ELR (cell line): ENCODE measurements at places on chromosomes 5 and 9.

- peak; percentile 15 for DNase-seq
Measured at GRCh38 chr5:13115476-13115875, 829.0 kb downstream of the DNAH5 start.

GRCh38 chr9:71490810-71491209 lies 277.5 kb downstream of the CEMIP2 start:
- peak; percentile 11 for DNase-seq

DNA sequence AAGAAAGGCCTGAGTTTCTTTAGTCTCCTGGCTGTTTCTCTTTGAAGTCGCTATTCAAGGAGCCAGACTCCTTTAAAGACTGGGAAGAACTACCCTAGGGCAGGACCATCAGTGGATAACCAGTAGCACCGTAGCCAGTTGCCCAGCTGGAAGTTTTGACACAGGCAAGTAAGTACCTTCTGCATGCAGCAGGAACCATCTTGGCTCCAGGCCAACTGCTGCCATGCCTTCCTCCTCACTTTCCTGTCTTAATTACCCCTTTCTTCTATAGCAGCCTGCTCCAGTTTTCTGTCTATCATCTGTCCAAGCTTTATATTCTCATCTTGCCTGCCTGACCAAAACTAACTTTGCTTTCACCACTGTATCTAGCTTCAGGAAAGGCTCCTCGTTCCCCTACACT lies 149.7 kb upstream of the SV2C start:
- DNase-seq: no peak

DNA sequence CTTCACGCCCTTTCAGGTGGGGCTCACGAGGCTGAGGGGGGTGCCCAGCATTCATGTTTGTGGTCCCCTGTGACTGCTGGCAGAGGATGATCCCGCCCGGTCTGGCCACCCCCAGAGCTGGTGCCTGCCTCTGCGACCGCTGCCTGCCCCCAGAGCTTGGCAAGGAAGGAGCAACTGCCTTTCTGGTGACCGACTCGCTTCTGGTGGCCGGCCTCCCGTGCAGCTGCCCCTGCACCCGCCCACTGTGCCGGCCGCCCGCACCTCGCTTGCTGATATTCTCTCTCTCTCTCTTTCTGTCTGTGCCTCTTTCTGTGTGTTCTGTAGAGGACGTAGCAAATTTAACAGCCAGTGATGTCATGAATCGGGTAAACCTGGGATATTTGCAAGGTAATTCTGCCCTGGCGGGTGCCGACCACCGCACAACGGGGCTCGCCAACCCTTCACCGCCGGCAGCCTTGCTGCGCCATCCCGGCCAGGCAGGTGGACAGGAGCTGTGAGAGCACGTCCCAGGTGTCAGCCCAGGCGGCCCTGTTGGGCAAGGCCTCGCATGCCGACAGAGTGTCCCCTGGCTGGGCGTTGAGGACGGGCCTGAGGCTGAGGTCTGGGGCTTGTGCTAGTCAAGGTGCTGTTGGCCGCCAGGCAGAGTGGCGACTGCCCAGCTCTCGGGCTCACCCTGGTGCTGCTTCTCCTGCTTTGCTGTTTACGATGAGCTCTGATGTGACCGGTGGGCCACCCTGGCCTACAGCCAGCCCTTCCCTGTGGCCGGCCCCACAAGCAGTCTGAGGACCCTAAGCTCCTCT lies 86.0 kb downstream of the KCNT1 start:
- no peak for DNase-seq

DNA sequence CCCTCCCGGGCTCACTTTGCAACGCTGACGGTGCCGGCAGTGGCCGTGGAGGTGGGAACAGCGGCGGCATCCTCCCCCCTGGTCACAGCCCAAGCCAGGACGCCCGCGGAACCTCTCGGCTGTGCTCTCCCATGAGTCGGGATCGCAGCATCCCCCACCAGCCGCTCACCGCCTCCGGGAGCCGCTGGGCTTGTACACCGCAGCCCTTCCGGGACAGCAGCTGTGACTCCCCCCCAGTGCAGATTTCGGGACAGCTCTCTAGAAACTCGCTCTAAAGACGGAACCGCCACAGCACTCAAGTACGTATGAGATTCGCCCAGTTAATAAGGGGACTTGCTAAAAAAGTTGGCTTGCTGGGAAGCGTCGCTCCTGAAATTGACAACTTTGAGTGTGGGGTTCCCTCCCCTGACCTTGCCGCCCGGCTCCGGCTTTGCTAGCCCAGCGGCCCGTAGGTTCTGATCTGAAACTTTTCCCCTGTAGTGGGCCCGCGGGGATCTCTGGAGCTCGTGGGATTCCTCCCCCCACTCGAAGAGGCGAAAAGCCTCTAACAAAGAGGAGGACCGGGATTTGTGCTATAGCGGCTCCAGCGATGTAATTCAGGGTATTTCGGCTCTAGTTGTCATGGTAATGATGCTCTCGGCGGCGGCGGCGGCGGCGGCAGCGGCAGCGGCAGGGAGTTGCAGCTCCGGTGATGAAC lies 572 bp downstream of the NR4A3 start:
- peak; percentile 64 for DNase-seq

GRCh38 chr5:2140501-2141175 lies 257.9 kb upstream of the IRX4 start:
- DNase-seq: no peak

DNA sequence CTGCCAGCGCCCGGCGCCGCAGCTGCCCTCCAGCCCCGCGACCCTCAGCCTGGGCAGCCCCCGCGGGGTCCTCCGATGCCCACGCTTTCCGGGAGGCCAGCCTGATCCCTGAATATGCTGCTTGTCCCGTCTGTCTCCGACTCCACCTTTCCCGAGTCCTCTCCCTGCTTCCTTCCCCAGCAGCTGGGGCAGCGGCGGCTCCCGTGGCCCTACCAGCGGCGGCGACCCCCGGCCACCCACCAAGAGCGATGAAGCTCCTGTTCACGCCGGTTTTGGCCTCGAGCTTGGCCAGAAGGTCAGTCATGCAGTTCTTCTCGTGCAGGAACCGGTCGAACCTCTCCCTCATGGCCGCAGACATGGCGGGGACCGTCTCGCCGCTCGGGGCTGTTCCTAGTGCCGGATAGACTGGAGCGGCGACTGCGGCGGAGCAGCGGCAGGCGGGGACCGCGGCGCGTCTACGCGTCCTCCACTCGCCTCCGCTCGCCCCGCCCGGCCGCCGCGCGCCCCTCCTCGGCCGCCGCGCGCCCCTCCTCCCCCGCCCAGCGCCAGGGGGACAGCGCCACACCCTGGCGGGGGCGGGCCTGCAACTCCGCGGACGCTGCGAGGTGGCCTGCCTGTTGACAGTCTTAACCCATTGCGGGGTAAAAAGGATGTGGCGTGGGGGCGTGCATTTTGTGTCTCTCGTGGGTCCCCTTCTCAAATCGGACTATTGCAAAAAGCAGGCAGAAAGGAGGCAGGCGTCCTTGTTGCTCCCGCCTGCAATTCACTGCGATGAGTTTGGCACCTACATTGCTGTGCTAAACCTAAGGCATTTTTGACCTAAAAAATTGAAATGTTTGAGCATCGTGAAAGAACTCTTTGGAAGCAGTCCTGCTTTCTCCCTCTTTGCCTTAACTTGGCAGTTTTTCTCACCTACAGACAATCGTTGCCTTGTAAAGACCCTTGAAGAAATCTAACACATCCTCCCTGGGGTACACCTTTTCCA lies at the start of gene REEP5:
Gene REEP5 (minus strand): TSS at position 395 of the 985 bp plus-strand sequence. CDS start 37 bp downstream, at position 358.
- DNase-seq: peak; percentile 87

DNA sequence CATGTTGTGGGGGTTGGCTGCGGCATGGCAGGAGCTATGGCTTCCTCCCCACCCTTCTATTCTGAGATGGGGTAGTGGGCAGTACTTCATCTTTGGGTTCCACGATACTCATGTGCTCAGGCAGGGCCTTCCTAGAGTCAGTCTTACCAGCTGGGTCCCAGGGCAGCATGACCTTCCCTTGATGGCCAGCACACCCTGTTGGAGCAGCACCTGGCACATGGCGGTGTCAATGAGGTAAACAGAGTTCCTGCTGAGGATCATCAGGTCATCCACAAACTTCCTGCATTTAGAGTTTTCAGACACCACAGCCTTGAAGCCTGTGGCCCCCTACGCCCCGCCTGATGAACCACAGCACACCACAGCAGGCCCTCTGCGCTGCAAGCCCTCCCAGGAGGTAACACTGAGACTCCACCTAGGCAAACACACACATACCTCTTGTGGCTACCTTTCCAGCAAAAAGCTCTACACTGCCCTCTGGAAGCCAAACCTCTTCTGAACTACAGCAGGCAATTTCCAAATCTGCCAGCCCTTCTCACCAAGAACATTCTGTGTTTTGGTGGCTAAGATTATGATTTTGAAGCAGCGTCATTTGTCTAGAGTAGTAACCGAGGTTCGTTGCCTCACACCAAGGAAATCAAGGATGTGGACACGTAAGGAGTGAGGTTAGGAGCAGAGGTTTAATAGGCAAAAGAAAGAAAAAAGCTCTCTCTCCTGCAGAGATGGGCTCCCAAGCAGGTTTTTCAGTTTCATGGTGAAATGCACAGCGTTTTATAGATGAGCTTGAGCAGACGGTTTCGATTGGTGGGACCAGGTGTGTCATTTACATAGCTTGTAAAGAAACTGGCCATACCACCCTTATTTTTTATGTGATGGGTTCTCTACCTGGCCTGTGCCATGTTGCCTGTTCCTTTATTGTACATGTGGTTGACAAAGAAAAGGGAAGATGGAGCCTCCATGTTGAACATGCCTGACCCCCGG lies 20.3 kb upstream of the TMEM174 start:
- DNase-seq: no peak

GRCh38 chr9:93301911-93302541 lies 118.1 kb downstream of the WNK2 start:
- DNase-seq: no peak

- no peak for DNase-seq
Measured at GRCh38 chr5:74778609-74779008, 11.6 kb downstream of the NSA2 start.

DNA sequence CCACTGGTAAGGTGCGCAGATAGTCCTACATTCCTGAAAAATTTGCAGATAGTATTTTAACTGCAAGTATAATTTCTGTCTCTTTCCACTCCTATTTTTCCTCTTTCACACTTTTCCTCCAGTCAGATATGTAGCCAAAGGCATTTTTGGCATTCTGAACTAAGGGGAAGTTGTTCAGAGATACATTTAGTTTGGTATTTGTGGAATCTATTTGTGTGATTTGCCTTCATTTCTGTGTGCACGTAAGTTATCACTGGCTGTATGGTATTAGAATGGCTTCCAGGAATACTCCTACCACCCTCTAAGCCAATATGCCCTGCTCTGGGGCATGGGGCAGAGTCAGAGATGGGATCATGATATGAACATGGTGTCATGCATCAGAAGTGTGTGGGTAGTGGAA lies 45.8 kb upstream of the GRAMD2B start:
- no peak for DNase-seq

- no peak for DNase-seq
Measured at GRCh38 chr5:142221091-142221860, 103.5 kb downstream of the SPRY4 start.

GRCh38 chr9:133057006-133057405 lies 4.8 kb upstream of the CEL start:
- DNase-seq: no peak

GRCh38 chr9:125611121-125611765 lies 95.8 kb downstream of the MAPKAP1 start:
- DNase-seq: no peak

- no peak for DNase-seq
Measured at GRCh38 chr5:120988941-120989340, 524.8 kb downstream of the PRR16 start.

GRCh38 chr5:168020542-168021294 lies 270.7 kb upstream of the WWC1 start:
- peak; percentile 6 for DNase-seq

- DNase-seq: no peak
Measured at GRCh38 chr9:119924736-119925135, 555.5 kb upstream of the BRINP1 start.

DNA sequence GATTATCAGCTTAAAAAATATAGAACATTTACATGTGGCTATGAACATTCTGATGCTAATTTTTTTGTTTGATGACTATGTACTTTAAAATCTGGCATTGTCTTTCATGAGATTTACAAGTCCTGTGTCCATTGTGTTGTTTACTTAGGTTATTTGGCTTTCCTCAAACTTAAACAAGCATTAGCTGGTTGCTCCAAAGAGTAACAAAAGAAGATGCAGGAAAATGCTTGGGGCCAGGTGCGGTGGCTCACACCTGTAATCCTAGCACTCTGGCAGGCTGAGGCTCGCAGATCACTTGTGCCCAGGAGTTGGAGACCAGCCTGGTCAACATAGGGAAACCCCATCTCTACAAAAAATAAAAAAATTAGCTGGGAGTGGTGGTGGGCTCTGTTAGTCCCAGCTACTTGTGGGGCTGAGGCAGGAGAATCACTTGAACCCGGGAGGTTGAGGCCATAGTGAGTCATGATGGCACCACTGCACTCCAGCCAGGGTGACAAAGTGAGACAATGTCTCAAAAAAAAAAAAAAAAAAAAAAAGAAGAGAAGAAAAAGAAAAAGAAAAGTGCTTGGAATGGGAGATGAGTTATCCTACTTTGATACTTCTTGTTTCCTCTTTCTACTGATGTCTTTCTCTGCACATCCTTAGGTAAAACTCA lies 39.7 kb downstream of the PAM start:
- DNase-seq: no peak

GRCh38 chr9:93080406-93080805 lies 15.6 kb upstream of the CARD19 start:
- DNase-seq: no peak

- DNase-seq: no peak
Measured at GRCh38 chr9:75909776-75910175, 19.3 kb downstream of the PCSK5 start.

DNA sequence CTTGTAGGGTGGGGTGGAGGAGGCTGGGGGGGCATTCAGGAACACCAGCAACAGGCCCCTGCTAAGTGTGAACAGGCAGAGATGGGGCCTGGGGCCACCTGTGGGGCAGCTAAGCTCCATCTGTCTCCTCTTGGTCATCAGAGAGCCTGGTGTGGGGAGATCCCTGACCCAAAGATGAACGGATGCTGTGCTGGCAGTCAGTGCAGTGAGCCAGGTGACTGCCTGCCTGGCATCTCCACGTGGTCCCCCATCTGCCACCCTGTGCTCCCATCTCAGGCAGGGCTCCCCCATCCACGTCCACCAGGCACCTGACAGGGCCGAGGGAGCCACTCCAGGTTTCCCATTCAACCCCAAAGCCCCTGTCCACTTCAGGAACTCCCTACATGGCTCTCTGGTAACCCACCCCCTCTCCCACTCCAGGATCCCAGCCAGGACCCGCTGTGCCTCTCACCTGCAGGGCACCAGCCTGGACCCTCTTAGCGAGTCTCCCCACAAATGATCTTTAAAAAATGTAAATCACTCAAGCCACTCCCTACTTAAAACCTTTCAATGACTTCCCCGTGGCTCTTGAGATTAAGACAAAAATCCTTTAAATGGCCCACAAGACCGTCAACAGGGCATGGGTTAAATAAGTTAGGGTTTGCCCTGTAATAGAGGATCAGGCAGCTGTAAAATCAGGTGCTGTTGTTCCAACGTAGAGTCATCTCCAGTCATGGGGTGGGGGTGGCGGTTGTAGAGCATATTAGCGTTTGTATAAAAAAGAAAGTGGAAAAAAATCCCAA lies 60.8 kb downstream of the LMX1B start:
- DNase-seq: no peak

GRCh38 chr9:72817413-72817812 lies 135.4 kb downstream of the ALDH1A1 start:
- no peak for DNase-seq
